ENCODE measurements at places on chromosomes 16 and 17.

GRCh38 chr17:78544881-78545755, 32.1 kb downstream of the DNAH17 start:
- DNase-seq = no peak

DNA sequence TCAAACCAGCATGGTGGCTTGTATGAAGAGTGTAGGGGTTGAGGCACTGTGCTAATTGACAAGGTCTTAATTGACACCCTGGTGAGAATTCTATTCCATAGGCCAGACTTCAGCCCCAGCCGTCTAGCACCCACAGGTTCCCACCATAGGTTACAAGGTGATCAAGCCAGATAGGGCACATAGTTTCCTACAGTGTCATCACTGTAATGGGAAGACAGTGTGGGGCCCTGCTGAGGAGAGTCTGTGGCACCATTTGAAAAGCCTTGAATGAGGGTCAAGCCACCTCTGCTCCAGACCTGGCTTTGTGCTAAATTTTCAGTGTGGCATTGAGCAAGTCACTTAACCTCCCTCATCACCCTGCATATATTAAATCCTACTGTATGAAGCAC, 36.2 kb downstream of the YPEL2 start:
- DNase-seq = no peak

DNA sequence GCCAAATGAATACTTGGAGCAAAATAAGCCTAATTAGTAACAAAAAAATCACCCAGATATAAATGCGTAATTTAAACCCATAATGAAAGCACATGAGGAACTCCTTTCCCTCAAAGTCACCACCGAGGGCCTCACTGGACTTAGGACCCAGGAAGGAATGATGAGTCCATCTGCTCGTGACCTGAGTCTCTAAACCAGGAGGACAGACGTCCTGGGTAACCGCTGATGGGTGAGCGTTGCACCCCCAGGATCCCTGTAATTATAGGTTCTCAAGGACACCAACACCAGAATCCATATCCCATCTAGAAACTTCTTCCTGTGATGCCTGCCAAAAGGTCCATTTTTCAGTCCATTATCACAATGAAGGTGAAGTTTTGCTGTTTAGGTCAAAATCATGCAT, 121.4 kb downstream of the ZNF778 start:
- DNase-seq = no peak

DNA sequence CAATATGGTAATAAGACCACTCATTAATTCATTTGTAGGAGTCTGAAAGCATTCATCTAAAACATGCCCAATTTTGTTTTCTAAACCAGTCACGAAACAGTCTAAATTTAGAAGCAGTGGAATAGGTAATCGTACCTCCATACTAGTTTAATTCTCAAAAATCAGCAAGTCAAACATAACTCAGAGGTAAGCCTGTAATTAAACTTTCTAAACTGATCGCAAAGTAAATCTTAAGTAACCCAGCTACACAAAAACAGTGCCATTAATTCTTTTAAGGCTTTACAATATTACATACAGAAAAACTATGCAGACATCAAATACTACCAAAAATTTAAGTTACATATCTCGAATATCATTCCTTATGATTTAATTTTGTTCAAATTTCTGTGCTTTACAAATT, 31.4 kb downstream of the YWHAE start:
- DNase-seq = no peak

DNA sequence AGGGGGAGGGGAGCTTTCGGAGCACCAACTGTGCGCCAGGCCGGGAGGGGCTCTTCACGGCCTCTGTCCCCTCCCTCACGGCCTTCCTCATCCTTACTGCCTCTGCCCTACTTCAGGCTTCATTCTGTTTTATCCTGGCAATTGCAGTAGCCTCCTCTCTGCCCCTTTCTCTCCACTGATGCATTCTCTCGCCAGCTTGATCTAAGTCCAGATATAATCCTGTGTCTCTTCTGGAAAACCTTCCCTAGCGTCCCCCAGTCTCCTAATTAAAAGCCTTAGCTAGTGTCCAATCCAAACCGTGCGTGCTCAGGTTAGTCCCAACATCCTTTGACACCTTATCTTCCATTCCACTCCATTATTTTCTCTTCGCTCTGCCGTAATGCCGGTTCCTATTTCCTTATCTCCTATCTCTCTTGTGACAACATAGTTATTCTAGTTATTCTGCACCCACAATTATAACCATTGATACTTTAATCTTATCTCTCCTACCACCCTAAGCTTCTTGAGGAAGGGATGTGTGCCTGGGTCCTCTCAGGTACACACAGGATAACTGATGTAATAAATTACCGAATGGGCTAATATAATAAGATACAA, 869 bp downstream of the ZNF48 start:
- DNase-seq = no peak

- no peak for DNase-seq
Observed at GRCh38 chr17:57478478-57479250, 222.3 kb downstream of the MSI2 start.

GRCh38 chr17:40074175-40074512, 11.4 kb downstream of the THRA start:
- no peak for DNase-seq

DNA sequence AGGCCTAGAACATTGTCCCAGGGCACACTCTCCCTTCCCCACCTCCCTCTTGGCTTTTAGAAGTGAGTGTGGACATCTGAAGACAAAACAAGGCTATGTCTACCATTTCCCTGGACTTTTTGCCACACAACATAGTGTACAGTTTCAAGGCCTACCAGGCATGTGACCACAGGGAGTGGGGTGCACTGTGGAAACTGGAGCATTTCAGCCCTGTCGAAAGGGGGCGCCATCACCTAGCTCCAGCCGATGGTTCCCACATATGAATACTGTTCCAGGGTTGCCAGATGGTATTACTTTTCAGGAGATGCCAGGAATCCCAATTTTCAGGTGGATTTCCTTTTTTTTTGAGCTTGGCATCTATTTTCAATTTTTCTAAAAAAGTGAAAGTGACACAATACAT, 140.7 kb downstream of the KATNIP start:
- DNase-seq = no peak
